NCI-H446 treated with DMSO at 0.1 percent for 48 hours (cell line): ENCODE measurements at places on chromosomes 5 and 9.

DNA sequence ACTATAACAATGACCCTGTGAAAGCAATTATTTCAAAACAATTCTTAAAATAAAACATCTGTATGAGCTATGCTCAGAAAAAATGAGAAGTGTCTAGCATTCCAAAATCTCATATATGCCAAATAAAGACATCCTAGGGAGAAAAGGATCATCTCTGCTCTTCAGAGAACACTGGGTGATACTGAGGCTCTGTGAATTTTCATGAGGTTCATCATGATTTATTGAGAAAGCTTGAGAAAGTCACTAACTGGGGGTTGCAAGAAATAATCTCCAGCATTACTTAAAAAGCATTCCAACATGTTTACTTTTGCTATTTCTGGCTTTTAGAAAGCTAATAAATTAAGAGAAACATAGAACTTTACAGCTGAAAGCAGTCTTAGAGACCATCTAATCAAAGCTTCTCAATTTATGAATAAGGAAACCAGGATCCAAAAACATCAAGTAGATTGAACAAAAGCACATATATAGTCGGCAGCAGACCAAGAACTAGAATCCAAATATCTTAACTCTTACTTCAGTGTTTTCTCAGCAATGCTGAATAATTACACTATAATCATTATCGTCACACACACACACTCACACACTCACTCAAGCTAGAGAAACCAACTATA is 372.8 kb downstream of the NR2F1-AS1 start:
- DNase-seq = no peak

DNA sequence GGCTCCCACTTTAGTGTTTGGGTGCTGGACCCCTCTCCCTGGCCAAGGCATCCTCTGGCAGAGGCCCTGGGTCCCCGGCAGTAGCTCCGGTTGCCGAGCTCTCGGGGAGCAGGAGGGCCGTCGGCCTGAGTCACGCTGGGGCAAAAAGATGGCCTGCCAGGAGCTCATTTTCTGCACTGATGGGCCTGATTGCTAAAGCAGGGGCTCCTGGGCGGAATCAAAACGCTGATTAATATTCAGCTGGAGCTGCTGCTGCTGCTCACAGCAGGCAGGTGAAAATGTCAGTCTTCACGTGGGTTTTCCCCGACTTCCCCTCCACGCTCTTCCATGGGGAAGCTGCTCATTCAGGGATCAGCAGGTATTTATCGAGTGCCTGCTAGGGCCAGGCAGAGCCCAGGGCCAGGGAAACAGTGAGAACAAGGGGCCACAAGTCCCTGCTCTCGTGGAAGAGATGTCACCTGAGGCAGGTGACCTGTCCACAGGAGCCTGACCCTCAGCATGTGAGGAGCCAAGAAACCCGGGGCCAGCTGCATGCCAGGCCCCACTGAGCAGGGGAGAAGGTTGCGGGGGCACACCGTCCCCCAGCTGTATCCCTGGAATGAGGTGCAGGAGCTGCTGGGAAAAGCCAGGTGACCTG is 22.1 kb downstream of the LAMC3 start:
- no peak for DNase-seq

GRCh38 chr5:2187687-2188086 is 305.0 kb upstream of the IRX4 start:
- no peak for DNase-seq

GRCh38 chr5:85647349-85648127 is 970.2 kb upstream of the COX7C start:
- DNase-seq = no peak

GRCh38 chr5:141788296-141788970 is 89.8 kb downstream of the PCDH1 start:
- no peak for DNase-seq

- DNase-seq = no peak
Measured at GRCh38 chr9:113886026-113886369, 9.9 kb downstream of the ZNF618 start.

DNA sequence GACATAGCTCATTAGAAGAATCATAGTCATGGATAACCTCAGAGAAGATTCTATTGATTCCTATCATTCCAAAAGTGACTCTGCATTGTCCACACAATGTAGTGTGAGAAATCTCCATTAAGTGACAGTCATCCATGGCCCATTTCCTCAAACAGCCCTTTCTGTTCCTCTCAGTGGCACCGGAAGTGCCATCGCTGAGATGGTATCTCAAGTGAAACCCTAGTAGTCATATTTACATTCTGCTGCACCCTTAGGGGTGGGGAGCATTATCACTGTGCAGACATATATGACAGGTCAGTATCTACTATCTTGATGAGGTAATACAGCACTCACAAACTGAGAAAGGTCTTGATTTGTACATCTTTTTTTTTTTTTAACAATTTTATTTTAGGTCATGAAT is 55.4 kb upstream of the MIER3 start:
- no peak for DNase-seq
